Activated naive CD8-positive, alpha-beta T cell treated with anti-CD3 and anti-CD28 coated beads, Interleukin-2, amount 50 U/mL, for 24 hours (primary cell): ENCODE measurements at places on chromosomes 7 and 10.

- no peak for DNase-seq
These were observed 51.1 kb downstream of the GNA12 start for GRCh38 chr7:2792856-2793487.

DNA sequence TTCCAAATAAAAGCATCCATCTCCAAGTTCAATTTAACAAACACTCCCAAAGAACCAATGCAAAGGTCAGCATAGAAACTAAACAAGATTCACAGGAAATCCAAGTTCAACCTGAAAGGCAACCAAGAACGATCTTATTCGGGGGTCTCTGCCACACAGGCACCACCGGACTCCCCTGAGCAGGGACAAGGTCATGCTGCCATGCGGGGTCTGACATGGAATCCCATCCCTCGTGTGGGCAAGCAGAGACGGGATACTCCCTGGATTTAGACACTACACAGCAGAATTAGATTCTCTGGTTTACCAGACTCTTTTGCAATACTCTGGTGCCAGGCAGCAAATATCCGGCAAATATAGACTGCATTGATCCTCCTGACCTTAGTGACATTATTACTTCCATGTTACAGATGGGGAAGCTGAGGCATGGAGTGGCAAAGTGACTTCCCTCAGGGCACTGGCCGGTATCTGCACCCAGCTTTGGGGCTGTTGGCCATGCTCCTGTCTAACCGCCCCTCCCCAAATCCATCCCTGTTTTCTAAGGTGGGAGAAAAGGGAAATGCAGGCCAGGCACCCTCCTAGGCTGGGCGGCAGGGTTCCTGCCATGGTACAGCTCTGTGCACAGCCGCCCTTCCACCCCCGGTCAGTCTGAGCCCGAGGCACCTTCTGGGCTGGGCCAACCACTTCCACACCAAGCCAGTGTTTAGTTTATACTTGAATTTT is 111.8 kb downstream of the VIPR2 start:
- DNase-seq: no peak

DNA sequence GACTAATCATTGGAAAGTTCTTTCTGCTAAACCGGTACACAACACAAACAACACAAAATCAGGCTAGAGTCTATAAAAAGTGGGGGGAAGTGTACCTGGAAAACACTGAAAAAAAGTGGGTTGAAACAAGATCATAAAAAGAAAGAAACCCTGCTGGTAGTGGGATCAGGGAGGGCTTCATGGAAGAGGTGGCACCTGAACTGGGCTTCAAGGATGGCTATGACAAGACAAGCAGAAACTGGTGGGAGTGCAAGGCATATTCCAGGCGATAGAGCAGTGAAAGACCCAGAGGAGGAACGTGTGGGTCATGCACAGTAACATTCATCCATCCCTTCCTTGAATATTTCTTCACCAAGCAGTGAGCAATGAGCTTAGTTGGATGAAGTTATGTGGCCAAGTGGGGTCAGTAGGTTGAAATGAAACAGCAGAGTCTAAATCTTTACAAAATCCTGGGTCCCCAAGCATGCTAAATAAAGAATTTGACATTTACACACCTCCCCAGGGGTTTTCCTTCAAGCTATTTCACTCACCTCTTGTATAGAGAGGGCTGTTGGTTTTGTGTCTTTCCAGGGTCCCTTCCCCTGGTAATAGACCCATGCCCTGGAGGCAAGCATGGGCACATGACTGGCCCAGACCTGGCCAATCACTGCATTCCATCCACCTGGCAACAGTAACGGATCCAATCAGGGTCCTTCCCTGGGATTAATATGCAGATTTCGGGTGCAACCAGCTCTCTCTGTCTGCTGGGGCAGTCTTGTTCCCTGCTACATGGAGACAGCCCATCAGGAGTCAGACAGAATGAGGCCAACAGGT is 38.2 kb downstream of the SPOCK2 start:
- DNase-seq: no peak

DNA sequence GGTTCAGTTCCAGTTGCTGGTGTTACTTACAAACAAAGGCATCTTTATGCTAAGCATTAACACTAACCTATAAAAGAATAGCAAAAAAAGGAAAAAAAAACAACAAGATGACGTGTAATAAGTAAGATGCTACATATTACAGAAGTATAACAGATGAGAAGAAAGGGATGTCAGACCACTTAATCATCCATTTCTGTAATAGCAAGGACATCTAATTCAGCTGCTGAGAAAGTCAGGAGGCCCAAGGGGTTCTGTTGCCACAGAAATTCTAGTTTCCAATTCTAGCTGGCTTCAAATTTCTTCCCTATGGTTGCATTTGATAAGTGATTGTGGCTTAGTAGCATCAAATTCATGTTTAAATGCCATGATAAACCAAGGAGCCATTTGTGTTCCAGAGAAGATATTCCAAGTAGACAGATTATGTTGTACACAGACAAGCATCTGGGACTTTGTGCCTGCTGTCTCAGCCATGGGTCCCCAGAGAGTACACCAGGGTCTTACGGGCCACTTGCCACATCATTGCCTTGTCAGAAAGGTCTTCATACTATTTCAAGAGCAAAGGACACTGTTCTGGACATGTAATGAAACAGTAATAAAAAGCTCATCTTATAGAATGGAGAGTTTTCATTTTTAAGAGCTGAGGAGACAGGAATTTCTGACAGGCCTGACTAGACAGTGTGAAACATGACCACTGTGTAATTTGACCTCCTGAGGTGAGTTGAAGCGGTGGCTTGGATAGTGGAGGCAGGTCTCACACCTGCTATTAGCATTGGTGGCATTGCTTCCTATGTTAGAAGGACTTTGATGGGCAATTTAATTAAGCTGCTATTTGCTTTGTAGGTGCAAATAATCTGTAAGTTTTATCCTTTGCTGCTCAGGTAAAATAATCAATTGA is 4.2 kb upstream of the ASB4 start:
- no peak for DNase-seq

DNA sequence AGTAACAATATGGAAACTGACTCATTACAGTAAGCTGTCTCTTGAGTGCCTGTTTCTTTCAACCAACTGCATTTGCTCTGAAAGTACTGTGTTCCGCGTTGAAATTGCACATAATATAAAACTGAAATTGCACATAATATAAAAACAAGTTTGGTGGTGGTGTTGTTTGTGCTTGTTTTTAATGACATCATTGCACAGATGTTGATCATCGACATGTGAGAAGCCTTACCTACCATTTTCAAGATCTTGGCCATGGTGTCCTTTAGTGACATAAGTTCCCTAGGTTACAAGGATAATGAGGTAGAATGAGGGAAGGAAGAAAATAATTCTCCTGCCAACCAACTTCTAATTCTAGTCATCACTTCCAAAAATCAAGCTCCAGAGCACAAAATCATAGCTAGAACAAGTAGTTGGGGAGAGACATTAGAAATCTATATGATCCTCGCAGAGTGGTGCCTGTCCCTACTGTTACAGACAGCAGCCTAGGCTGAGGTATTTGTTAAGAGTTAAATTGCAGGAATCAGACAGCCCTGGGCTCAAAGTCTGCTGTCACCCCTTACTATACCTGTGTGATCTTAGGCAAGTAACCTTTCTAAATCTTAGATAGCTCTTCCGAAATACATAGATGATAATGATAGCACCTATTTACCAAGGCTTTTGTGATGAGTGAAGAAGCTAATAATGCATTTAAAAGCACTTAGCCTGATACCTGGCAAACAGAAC is 29.3 kb downstream of the DOCK4 start:
- DNase-seq: no peak

DNA sequence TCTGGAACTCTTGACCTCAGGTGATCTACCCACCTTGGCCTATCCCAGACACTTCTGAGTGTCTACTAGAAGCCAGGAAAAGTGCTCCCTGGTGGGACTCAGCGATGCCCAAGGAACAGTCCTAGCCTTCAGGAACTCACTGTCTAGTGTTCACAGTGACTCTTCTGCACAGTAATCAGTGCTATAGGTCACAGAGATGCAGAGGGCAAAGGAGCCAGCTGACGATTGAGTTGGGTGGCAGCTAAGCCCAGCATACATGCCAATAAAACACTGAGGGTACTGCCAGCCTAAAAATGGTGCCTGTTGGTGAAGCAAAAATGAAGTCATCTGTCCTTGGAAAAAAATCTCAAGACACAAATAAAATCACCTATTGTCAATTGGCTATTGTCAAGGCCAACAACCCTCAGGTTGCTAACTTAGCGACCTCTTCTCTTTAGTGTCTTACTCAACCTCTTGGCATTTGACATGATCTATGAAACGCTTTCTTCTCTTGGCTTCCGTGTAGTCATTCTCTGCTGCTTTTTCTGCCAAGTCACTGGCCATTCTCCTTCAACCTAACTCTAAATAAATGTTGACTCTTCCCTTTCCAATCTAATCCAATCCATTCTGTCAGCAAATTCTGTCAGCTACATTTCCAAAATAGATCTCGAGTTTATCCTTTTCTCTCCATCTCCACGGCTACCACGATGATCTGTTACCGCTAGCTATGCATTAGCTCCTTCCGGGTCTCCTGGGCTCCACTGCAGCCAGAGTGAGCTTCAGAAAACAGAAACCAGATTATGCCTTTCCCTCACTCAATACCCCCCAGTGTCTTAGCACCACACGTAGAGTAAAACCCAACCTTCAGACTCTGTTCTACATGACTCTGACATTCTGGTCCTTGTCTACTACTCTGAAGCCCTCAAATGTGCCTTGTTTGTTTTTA is 99.2 kb downstream of the ATXN7L1 start:
- no peak for DNase-seq

GRCh38 chr10:20299034-20299736 is 483.0 kb downstream of the PLXDC2 start:
- no peak for DNase-seq

DNA sequence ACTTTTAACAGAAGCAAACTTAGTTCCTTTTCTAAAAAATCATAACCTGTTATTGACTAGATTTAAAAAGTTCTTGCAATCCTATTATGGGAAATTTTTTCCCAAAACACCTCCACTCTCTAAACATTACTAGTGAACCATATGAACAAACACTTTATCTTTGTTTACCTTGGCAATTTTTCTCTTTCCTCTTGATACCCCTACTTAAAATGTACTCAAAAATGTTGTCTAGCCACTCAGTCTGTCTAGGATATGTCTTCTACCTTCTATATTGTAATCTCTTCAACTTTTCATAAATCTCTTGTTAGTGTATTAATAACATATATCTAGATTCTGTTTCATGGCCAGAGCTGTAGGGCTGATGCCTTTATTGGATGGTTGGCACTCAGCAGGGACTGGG is 630.0 kb upstream of the GRM3 start:
- DNase-seq: no peak

GRCh38 chr7:94333810-94334209 is 60.9 kb upstream of the COL1A2 start:
- no peak for DNase-seq

DNA sequence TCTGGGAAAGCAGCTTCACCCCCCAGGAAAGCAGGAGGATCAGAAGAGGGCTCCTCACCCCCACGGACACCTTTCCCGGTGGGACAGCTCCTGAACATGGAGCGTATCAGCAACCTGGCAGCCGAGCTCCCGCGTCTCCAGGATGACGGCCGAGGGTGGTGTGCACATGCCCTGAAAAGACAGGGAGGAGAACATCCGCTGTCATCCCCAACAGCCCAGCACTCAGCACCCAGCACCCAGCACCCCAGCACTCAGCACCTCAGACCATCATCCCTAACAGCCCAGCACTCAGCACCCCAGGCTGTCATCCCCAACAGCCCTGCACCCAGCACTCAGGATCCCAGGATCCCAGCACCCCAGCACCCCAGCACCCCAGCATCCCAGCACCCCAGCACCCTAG is 3.9 kb upstream of the CFAP46 start:
- DNase-seq: no peak

DNA sequence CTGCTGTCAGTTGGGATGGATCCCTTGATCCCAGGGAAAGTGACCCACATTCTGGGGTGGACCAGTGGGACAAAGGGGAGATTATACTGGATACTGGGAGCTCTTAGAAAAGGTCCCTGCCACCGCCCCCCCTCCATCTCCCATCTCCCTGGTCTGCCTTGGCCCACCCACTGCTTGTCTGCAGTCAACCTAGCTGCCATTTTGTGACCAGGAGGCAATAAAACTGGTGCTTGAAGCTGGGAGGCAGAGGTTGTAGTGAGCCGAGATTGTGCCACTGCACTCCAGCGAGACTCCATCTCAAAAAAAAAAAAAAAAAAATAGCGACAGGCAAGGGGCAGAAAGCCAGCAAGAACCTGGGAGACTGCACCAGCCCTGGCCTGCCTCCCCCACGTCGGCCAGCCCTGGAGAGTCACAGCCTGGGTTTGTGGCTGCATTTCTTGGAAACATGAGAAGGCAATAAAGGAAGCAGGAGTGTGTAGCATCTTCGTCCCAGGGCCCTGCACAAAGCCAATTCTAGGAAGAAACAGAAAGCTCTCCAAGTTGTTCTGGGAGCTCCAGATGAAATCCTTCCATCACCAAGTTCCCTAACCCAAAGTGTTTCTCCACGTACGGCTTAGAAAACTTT is 4.7 kb upstream of the ARPC1B start:
- DNase-seq: no peak

DNA sequence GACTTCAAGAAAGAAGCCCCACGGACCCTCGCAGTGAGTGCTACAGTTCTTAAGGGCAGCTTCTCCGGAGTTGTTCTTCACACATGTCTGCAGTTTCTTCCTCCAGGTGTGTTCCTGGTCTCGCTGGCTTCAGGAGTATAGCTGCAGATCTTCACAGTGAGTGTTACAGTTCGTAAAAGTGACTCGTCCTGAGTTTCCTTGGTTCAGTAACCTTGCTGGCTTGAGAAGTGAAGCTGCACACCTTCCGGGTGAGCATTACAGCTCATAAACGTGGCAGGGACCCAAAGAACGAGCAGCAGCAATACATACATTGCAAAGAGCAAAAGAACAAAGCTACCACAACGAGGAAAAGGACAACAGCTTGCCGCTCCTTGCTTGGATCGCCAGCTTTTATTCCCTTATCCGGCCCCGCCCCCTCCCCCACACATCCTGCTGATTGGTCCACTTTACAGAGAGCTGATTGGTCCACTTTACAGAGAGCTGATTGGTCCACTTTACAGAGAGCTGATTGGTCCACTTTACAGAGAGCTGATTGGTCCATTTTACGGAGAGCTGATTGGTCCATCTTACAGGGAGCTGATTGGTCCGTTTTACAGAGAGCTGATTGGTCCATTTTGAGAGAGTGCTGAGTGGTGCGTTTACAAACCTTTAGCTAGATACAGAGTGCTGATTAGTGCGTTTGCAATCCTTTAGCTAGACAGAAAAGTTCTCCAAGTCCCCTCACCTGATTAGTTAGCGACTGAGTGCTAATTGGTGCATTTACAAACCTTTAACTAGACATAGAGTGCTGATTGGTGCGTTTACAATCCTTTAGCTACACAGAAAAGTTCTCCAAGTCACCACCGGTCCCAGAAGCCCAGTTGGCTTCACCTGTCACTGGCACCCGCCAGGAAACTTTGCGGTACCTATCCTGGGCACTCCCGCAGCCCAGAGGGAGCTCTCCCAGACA is 165.3 kb downstream of the AGMO start:
- no peak for DNase-seq

DNA sequence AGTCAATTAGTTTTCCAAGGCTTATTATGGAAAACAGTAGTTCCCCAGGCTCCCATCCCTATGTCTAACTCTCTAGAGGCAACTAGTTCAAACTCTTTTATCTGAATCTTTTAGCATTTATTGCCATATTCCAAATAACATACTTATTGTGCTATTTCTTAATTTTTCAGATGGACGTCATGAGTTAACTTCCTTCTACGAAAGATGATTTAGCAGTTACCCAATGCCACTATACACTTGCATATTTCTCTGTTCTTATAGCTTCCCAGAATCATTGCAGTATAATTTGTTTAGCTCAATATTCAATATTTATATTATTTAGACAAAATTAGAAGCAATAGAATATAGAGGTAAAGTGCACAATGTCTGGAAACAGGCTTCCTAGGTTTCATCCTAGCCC is 52.8 kb downstream of the REEP3 start:
- no peak for DNase-seq

GRCh38 chr7:127822822-127823508 is 171.0 kb downstream of the SND1 start:
- no peak for DNase-seq
